ENCODE measurements at places on chromosomes 16 and 17. TPM values are rescaled to one million over a fixed set of nuclear protein-coding genes. Genes with fewer than 3 reads are reported as not detected.

TP53TG3F gene
- not detected for polyA plus RNA-seq

PRR11 gene
- 0.44 TPM for polyA plus RNA-seq

GRCh38 chr17:50944054-50944901 is 78.1 kb upstream of the TOB1 start:
- peak; percentile 92 for DNase-seq

GRCh38 chr17:32859857-32860525 is 16.9 kb downstream of the MYO1D start:
- no peak for DNase-seq

- DNase-seq: no peak
Measured at GRCh38 chr16:22214889-22215288, 8.8 kb downstream of the EEF2K start.

DNA sequence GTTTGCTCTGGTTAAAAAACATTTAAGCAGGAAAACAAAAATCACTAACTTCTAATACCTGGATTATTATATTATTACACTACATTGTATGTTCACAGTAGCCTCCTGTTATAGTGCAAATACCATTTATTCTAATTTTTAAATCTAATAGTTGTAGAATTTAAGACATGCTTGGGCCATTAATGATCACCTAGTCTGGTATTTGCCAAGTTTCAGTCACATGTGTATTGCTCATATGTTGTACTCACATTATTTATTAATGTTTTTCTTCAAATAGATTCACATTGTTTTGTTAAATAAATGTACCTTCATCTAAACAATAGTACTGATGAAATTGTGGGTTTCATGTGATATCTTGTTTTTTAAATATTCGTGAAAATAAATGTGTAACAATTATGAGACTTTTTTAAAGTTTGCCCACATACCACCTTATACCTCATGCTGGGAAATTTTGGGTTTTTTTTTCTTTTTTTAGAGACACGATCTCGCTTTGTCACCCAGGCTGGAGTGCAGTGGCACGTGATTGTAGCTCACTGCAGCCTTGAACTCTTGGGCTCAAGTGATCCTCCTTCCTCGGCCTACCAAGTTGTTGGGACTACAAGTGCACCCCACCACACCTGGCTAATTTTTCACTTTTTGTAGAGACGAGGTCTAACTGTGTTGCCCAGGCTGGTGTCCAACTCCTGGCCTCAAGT is 5.9 kb downstream of the ZNF771 start:
- no peak for DNase-seq

- DNase-seq: no peak
Measured at GRCh38 chr16:53534206-53534605, 31.2 kb upstream of the AKTIP start.

DNA sequence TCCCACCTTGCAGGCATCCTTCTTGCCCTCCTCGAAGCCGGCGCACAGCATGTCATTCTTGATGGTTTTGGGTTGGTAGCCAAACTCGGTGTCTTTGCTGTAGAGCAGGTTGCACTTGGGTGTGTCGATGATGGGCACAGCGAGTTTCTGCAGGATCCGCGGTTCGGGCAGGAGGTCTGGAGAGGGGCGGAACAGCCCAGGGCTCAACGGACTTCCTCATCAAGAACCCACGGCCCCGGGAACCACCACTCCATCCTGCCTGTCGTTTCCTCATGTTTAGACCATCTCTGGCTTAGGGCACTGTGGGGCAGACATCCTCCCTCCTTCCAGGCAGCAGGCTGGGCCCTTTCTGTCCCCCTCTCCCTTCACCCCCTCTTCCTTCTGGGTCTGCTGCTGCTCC is 6.5 kb downstream of the PRSS27 start:
- no peak for DNase-seq

- DNase-seq: no peak
Measured at GRCh38 chr16:52597772-52598483, 51.0 kb upstream of the TOX3 start.

GRCh38 chr16:46973207-46973995 is at the start of gene DNAJA2:
TSS of gene DNAJA2 (minus strand) at chr16:46973674. CDS start at chr16:46973572, 102 bp downstream.
- DNase-seq: peak; percentile 93

- no peak for DNase-seq
Measured at GRCh38 chr16:56763291-56763916, 33.5 kb downstream of the NUP93 start.

- DNase-seq: no peak
Measured at GRCh38 chr17:8327303-8327649, 12.4 kb upstream of the ODF4 start.
